ENCODE measurements at places on chromosomes 2 and 18.
A peak's percentile ranks its signal among the peaks of the same experiment; 100 is the strongest.

DNA sequence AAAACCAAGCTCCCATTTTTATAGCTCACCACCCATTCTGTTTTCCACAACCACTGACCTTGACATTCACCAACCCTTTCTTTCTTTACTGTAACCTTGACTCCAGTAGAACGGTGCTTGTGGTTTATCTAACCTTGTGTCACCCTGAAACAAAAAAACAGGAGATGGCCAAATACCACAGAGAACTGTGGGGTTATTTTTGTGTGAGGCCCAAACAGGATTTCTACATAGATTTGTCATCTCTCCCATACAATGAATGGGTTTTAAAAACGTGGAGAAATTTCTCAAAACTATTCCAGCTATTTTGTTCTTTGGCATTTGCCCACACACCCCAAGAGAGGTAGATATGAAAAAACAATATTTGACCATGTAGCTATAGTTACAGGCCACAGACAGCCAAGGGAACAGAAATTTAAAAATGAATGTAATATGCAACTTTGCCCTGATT, 231.3 kb upstream of the TANK start:
- no peak for DNase-seq

DNA sequence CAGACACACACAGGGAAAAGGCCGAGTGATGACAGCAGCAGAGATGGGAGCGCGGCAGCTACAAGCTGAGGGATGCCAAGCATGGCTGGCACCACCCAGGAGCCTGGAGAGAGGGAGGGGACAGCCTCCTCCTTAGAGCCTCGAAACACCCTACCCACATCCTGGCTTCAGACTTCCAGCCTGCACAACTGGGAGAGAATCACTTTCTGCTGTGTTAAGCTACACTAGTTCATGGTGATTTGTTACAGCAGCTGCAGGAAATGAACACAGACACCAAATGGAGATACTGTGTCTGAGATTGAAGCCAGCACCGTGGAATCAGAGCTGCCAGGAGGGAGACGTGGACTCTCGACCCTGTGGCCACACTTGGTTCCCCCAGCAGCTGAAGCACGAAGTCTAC, 27.5 kb upstream of the FOSL2 start:
- DNase-seq, result no peak

DNA sequence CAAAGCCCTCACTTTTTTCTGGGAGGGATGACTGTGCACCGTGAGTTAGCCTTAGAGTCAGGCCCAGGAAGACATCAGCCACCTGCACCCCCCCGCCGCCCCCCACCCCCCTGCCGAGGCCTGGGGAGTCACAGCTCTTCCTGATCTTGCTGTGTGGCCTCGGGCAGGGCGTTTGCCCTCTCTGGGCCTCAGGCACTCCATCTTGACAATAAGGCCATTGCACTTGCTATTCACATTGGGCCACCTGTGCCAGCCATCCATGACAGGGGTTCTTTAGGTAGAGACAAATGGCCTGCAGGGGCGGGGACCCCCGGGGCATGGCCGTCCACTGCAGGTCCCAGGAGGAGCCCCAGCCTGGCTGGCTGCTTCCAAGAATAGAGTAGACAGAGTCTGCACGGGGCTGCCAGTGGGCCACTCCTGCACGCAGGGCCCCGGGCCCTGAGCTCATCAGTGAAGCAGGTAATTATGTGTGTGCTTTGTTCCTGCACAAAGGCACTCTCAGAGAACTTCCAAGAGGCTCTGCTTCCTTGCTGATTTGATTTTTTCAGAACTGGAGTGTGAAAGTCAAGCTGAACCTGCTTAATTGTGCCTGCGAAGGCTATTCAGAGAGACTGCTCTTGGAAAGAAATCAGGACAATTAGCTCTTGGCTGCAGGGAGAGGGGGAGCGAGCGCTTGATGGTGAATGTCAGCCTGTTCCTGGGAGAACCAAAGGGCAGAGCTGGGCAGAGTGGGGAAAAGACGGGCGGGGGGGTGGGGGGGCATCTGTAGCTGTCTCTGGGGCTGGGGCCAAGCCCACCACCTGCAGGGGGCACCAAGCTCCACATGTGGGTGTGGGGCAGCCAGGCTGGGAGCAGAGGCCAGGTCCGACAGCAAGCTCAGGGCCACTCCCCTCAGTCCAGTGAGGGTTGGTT, 40.3 kb downstream of the RRM2 start:
- DNase-seq, result no peak

DNA sequence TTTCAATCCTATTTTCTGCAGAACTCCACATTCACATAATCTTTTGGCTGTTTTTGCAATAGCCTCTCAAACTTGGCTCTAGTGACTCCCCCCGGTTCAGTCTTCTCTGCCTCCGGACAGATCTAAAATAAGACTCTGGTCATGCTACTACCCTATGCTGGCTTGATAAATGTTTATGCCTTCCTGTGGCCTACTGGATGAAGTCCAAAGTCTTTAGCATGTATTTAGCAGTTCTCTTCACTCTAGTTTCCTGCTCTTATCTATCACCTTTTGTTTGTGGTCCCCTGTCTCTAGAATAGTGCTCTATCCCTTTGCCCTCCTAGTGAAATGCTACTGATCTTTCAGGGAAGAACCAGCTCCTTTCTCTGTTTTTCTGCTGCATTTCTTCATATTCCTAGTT, 14.4 kb downstream of the ADCYAP1 start:
- DNase-seq, result no peak

DNA sequence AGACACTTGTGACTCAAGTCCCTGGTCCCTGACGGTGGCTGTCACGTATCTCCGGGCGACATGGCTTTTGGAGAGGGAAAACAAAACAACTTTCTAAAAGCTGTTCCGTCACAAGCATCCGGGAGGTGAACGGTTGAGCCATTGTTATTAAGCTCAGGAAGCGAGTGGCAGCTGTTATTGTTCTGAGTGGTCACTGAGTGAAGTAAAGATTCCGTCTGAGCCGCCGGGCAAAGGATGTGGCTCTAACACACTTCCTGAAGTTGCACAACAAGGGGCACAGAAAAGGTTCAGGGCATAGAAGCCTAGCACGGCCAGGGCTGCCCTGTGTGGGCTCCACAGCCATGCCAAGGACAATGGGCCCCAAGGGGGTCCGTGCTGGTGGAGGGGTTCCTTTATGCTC, 24.3 kb downstream of the INPP5D start:
- DNase-seq, result peak; percentile 50

GRCh38 chr2:66431274-66431642, 3.7 kb upstream of the MEIS1 start:
- no peak for DNase-seq

Data from central memory CD4-positive, alpha-beta T cell (primary cell).